ENCODE measurements at places on chromosomes 11 and 22.

DNA sequence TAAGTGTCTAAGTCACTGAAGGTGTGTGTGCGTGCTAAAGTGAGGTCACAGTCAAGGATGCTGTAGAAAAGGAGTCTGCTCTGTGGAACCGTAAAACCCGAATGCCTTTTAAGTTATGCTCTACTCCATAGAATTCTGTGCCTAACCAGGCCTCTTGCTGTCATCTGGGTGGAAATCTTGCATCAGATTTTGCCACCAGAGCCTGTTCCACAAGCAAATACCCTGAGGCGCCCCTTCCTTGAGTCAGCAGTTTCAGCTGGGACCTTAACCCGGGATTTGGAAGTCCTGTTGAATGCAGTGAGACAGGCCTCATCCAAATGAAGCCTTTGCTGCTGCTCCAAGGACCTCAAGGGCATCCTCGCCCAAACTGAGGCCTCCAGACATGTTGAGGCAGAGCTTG lies 109.8 kb downstream of the WNT11 start:
- no peak for DNase-seq

- DNase-seq, result no peak
Observed at GRCh38 chr22:20571078-20571503, 63.7 kb downstream of the MED15 start.

GRCh38 chr22:39173050-39173706 lies 20.7 kb upstream of the CBX7 start:
- DNase-seq, result no peak

DNA sequence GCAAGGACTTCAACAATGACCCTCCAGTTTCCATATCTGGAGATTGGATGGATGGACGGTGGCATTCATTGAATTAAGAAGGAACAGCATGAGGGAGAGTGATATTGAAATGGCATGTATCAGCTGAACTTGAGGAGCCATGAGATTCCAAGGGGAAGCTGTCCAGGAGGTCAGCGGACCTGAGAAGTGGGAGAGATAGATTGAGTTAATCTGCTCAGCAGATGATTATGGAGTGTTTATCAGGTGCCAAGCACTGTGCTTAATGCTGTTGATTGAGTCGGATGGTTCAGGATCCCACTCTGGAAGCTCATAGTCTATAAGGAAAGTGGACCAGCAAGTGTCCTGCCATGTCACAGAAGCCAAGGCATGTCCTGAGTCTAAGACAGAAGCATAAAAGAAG lies 581.3 kb downstream of the INSC start:
- no peak for DNase-seq

DNA sequence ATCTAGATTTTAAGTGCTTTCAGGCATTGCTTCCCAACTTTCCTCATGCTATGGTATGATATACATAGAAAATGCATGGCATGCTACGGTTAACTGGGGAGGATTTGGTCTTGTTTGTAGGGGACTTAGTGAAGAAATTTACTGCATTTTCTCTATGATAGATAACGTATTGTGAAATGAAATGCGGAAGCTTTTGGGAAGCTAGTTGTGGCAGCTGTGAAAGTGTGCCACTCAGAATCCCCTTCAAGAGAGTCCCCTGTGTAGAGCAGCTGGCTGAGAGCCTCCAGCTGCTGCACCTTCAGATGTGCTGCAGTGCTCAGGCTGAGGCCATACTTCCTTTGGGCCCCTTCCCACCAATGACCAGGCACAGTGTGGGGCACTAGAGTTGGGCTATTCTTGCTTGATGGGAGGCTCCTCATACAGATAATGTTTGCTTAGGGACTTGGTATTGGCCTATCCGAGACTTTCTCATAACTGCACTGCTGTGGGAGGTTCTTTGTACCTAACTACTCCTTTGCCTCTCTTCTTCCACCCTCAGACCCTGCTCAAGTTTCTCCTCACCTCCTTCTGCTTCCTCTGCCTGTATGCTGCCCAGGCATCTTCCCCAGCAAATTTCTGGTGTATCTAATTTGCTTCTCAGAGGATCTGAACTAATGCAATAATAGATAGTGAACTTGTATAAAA lies 67.3 kb downstream of the HIPK3 start:
- no peak for DNase-seq

GRCh38 chr11:72308226-72309073 lies 64.5 kb upstream of the PHOX2A start:
- DNase-seq, result no peak

- DNase-seq, result no peak
Observed at GRCh38 chr11:115580927-115581680, 76.9 kb upstream of the CADM1 start.

- no peak for DNase-seq
Observed at GRCh38 chr11:93166862-93167261, 30.9 kb downstream of the SLC36A4 start.

DNA sequence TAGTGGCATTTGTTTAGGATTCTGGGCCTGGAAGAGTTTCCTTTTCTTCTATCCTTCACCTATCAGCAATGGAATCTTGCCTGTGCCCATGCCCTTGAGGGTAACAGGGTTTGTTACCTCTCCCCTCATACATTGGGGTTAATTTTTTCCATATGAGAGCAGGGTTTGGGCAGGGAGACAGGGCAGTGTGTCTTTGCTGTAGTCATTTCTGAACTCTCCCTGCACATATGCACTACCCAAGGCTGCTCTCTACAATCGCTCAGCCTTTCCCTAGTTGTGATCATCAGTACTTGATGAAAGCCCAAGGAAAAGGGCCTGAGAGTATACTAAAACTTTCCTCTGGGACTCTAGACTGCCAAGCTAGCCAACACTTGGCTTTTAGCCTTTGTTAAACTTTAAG lies 95.7 kb downstream of the LRRC32 start:
- no peak for DNase-seq

- no peak for DNase-seq
Observed at GRCh38 chr11:115462004-115462541, 42.1 kb downstream of the CADM1 start.

DNA sequence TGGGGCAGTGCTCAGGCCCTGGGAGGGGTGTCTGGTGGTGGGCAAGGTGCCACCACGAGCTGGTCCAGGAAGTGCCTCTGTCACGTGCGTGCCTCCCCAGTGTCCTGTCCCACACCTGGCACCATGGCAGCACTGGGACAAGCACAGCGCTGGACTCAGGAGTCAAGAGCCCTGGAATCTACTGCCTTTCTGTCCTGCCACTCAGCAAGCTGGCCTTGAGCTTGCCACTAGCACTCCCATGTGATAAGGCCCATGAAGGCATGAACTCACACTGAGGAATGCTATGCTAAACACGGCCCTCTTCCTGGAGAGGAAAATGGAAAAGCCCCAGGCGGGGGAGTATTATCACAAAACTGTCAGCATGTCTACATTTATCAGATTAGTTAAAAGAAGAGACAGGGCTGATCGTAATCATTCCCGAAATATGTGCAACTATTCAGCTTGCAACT lies 50.7 kb upstream of the SLC35C1 start:
- no peak for DNase-seq

GRCh38 chr11:86772999-86773398 lies 27.3 kb upstream of the PRSS23 start:
- DNase-seq, result no peak

DNA sequence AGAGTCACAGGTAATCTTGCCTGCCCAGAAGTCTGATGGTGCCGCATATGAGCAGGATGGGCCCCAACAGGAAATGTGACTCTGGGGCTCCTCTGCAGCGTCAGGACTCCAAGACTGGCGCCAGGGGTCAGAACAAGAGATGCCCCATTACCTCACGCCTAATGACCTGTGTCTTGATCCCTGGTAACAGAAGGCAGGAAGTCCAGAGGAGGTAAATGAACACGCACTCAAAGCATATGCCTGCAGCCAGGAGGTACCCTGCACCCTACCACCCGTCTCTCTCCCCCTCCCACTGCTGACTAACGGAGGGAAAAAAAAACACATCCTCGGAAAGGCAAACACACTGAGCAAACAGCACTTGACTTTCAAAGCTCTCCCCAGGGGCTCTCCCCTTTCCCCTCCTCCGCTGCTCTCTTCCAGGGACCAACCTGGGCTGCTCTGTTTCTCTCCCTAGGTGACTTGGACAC lies 37.3 kb downstream of the ABCC8 start:
- no peak for DNase-seq

DNA sequence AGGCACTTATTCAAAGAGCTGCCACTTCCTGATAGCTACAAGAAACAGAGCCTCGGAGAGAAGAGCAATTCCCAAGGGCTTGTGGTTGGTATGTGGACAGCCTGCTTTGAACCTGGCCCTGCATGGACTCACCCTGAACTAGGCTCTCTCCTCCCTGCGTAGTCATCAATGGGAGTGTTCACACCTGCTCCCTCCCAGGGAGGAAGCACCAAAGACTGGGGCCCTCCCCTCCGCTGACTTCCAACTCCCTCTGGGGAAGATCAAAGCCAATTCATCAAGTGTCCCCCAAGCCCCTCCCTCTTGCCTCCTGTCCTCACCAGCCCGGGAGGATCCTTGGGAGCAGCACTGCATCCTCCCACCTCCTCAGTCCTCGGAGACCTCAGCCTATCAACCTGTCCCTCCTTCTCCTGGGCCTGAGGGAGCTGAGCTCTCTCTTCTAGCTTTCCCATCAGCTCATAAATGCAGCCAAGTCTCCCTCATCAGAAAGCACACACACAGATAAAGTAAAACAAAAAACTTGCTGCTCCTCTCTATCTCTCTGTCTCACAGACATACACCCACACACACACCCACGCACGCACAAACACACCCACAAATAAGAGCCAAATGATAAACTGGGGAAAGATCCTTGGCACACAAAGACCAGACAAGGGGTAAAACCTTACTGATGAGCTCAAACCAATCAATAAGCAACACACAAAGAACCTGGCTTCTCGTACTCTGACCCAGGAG lies 3.3 kb downstream of the A4GALT start:
- no peak for DNase-seq

- no peak for DNase-seq
Observed at GRCh38 chr11:86938900-86939880, 16.0 kb downstream of the FZD4 start.

DNA sequence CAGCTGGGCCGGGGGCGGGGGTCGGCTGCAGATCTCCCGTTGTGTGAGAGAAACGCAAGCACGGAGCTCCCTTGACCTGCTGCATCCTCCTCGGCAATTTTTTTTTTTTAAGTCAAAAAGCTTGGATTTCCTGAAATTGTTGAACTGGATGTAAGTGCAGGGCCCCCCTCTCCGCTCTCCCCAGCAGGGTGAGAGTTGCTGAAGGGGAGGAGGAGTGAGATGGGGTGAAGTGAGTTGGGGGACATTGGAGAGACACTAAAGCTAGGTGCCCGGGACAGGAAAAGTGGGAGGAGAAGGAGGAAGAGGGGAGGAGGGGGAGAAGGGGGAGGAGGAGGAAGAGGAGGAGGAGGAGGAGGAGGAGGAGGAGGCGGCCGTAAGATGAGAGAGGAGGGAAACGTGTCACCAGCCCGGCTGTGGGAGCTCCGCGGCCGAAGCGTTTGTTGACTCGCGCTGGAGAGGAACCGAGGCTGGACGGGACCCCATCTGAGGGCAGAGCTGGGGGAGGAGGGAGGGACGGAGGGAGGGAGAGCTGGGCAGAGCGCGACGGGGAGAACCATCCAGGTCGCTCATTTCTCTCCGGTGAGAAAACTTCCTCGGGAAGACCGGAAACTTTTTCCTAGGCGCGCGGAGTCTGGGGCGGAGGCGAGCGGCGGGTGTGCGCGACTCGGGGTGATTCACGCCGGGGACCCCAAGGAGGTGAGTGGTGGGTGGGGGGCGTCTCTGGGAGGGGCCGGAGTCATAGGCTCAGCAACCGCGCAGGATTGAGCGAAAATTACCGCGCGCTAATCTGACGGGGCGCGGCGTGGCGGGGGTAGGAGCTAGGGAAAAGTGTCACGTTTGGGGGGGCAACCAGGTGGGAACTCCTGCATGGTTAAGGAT lies 80.2 kb downstream of the PRR5L start:
- DNase-seq, result no peak

Measured in stimulated activated CD4-positive, alpha-beta T cell treated with anti-CD3 and anti-CD28 coated beads, Interleukin-2, amount 100 ng/mL, for 24 hours (primary cell).